Activated T-helper 9 cell treated with anti-CD3 and anti-CD28 coated beads, Interleukin-2, amount 50 U/mL, for 16 hours (primary cell): ENCODE measurements at places on chromosomes 3 and 15.

GRCh38 chr3:188417271-188417696, 263.3 kb downstream of the LPP start:
- no peak for DNase-seq

DNA sequence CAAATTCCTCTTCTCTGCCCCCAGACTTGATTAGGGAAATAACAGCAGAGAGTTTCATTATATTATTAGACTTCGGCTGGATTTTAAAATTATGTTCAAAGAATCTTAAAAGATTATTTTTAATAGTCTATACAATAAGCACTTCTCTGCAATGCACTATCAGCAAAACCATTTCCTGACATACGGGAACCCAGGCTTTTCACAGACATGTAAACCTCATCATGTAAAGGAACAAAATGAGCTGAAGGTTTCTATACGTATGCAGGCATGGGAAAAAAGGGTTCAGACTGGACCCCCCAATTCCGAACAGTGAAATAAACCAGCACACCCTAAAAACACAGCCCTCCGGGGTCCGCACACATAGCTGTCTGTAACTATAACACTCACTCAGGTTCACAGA, 77.5 kb upstream of the LMOD3 start:
- no peak for DNase-seq

DNA sequence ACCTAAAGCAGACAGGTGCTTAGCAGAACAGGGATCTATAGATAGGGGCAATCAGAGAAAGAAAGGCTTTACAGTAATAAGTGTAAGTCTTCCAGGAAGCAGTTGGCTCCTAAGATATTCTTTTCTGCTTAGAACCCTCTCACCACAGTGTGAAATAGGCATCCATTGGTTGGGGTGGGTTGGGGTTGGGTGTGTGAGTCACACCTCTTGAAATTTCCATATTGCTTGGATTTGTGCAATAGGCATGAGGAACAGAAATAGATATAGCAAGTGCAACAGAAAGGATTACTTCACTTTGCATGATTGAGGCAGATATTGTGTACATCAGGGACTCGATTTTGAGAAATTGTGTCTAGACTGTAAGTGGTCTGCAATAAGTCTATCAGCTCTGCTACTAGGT, 200.1 kb upstream of the GAP43 start:
- DNase-seq: no peak

- no peak for DNase-seq
Measured at GRCh38 chr15:53506370-53506769, 253.1 kb downstream of the WDR72 start.

GRCh38 chr3:52073490-52073889, 17.1 kb upstream of the DUSP7 start:
- DNase-seq: no peak

GRCh38 chr3:180640987-180641386, 38.3 kb downstream of the CCDC39 start:
- no peak for DNase-seq

- DNase-seq: no peak
Measured at GRCh38 chr15:91135201-91136130, 35.4 kb downstream of the SV2B start.

GRCh38 chr15:41940441-41940857, 31.9 kb downstream of the EHD4 start:
- peak; percentile 50 for DNase-seq

GRCh38 chr3:174639406-174639805, 219.7 kb upstream of the NAALADL2 start:
- DNase-seq: no peak

- peak; percentile 32 for DNase-seq
Measured at GRCh38 chr3:69410301-69410700, 24.4 kb upstream of the FRMD4B start.
